ENCODE measurements at places on chromosomes 1 and 21.

DNA sequence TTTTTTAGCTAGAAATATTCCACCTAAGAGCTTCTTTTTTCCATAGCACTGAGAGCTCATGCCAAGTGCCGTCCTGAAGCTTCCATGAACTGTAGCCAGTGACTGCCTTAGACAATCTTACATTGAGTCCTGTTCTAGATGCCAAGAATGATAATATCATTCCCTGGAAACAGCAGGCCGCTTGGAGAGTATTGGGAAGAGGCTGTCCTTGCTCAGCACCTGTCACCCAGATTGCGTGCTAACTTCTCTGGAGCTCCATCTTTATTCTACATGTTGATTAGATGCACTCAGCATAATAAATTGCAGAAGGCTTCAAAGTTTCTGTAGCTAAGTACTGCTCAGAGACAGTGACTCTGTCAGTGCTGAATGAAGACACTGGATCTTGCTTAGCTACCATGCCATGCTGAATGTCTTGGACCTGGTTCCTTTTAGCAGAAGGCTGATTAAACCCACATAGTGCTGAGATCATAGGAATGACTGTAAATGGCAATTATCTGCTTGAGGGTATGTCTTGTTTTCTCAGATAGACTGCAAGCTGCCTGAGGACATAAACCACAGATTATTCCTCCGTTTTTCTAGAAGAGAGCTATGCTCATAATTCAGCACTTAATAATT, 83.1 kb upstream of the IRF2BP2 start:
- no peak for DNase-seq

DNA sequence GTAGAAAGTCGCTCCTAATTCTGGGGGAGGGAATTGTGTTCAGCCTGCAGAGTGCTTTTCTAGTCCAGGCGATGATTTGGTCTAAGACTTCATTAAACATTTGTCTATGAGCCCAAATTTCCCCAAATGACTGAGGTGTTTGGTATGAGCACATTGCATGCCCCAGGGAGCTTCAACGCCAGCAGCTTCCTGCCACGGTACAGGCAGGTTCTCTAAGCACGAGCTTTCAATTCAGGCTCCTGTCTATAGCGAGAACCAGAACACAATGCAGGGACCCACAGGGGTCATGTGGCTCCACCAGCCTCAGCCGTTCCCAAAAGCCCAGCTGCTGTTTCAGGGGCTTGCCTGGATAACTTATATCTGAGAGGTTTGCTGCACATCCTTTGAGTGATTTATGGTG, 34.1 kb upstream of the H6PD start:
- DNase-seq, result no peak

DNA sequence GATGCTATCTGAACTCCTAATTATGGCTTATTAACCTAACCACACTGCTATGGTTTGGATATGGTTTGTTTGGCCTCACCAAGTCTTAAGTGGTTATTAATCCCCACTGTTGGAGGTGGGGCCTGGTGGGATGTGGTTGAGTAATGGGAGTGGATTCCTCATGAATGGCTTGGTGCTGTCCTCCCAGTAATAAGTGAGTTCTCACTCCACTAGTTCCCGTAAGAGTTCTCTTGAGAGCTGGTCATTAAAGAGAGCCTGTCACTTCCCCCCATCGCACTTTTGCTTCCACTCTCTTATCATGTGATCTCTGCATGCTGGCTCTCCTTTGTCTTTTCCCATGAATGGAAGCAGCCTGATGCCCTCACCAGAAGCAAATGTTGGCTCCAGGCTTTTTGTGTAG, 328.8 kb downstream of the PLA2G4A start:
- DNase-seq, result no peak

- DNase-seq, result peak; percentile 86
These were observed 20.5 kb downstream of the WNT2B start for GRCh38 chr1:112529301-112529700.

DNA sequence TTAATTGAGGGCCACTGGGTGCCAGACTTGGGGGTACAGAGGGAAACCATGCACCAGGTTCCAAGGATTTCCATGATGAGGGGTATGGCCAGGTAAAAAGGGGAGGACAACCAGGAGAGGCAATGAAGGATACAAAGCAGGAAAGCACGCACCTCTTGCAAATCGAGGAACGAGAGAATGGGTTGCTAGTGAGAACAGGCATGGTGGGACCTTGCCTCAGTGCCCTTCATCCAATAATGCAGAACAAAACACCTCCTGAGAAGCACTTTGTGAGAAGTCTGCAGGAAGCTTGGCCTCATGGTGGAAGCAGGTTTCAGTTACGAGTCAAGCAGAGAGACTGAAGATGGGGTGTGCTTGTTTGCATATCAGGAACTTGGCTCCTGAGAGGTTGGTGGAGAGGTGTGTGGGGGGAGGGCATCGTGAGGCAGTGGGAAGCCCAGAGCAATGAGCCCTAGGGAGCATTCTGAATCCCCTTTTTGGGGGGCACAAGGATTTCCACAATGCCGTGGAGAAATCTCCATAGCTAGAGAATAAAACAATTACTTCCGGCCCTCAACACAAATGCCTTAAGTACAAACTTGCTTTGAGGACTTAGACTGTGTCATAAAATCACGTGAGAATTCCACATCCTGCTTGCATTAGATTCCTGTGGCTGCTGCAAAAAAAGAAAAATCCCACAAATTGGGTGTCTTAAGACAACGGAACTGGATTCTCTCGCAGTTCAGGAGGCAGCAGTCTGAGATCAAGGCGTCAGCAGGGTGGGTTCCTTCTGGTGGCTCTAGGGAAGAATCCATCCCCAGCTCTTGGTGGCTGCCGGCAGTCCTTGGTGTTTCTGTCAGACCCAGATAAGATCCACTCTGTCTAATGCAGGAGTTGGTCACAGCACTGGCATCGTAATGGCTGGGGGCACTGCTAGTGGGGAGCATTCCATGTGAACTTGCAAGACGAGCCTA, 54.9 kb upstream of the BACE2 start:
- peak; percentile 57 for DNase-seq
